NCI-H1092 (cell line): ENCODE measurements at places on chromosomes 16 and 17.
A peak's percentile ranks its signal among the peaks of the same experiment; 100 is the strongest.

DNA sequence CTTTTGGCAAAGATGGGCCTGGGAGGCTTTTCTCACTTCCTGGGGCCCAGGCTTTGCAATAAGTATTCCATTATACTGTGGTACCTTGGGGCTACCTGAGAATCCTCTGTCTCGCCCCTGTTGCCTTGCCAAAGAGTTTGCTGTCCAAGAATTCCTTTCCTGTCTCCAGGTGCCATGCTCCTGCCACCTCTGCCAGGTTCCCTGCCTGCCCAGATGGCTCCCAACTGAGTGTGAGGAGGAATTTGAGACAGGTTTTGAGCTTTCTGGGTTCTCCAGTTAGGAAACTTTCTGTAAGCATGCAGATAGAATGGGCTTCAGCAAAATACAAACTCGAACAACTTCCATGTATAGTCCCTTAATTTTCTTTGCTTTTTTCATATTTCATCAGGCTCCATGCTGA lies 5.8 kb downstream of the MAPT start:
- DNase-seq, result no peak

DNA sequence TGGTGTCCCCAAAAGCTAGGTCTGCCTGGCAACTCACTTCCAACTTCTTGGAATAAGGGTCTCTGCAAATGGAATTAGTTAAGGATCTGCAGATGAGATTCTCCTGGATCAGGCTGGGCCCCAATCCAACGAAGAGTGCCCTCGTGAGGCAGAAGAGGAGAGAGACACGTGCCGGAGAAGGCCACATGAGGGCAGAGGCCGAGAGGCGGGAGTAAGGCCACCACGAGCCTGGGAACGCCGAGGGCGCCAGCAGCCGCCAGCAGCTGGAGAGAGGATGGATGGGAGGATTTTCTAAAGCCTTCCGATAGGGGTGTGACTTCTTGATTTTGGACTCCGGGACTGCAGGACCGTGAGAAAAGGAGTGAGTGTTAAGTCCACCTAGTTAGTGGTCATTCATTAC lies 76.3 kb downstream of the JPH3 start:
- no peak for DNase-seq

- DNase-seq, result no peak
Observed at GRCh38 chr17:68429881-68430280, 27.4 kb downstream of the WIPI1 start.

DNA sequence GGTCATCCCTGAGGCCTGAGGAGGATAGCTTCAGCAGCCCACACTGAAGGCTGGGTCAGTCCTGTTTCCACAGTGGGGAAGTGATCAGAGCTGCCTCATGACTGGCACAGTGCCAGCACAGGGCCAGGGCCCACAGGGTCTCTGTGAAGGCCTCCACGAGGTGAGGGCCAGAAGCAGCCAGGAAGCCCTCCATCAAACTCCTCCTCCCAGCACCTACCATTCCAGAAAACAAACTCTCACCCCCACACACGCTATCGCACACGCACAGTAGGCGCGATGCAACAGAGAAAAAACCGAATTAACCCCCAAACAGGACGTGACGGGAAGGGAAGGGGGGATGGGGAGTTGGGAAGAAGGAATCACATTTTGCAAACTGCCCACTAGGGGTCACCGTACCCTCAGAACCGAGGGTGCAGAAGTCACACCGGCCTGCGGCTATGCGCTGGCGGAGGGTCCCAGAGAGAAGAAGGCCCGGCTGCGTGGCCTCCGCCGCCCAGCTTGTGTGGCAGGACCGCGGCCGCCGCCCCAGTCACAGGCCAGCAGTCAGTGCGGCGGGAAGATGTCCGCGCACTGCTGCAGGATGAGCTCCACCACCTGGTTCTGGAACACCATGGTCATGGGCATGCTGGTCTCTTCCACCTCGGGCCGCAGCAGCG lies 37.6 kb downstream of the ARHGAP27 start:
- peak; percentile 60 for DNase-seq

DNA sequence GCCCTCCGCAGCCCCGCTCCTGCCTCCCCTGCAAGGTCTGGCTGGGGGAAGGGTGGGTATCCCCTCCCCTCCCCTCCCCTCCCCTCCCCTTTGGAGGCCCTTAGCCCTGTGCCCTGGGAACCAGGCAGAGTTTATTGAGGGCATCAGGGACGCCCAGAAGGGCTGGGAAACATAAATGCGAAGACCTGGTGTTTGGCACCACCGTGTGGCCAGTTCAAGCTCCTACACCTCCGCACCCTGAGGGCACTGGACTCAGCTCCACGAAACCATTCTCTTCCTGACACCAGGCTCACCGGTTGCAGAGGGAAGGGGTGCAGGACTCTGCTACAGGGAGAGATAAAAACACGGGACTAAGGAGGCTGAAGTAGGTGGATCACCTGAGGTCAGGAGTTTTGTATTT lies 1.0 kb upstream of the AIPL1 start:
- DNase-seq, result no peak

- DNase-seq, result no peak
Observed at GRCh38 chr17:27808628-27809027, 8.3 kb upstream of the NOS2 start.

DNA sequence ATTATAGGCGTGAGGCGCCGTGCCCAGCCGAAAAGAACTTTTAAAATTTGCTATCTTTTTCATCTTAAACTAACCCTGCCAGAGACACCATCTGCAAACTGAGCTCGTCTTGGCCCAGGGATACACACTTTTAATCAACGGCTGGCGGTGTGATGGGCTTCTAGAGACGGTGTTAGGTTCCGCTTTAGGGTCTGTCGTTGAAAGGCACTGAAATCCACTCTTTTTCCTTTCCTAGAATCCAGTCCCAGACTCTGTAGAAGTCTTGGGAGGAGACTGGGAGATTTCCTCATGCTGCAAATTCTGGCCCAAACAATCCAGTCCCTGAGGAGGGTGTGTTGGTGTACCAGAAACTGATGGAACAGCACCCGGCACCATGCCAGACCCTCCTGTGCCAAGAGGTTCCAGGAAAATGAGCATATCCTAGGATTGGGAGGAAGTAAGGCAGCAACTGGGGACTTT lies 52.0 kb upstream of the TEX2 start:
- DNase-seq, result no peak

DNA sequence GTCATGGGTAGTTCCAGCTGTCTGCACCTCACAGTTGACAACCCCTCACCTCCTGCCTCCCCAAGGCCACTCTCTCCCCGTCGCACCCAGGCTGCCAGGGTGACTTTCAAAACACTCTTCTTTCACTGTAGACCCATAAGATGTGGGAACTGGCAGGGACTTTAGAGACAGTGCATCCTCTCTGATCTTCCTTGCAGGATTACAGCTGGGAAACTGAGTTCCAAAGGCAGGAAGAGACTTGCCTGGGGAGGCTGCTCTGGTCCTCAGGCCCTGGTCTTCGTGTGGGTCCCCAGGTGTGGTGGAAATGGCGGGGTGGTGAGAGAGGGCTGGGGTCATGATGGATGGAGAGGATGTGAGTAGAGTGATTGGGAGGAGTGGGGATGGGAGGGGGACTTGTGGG lies 21.9 kb upstream of the NKD1 start:
- no peak for DNase-seq

DNA sequence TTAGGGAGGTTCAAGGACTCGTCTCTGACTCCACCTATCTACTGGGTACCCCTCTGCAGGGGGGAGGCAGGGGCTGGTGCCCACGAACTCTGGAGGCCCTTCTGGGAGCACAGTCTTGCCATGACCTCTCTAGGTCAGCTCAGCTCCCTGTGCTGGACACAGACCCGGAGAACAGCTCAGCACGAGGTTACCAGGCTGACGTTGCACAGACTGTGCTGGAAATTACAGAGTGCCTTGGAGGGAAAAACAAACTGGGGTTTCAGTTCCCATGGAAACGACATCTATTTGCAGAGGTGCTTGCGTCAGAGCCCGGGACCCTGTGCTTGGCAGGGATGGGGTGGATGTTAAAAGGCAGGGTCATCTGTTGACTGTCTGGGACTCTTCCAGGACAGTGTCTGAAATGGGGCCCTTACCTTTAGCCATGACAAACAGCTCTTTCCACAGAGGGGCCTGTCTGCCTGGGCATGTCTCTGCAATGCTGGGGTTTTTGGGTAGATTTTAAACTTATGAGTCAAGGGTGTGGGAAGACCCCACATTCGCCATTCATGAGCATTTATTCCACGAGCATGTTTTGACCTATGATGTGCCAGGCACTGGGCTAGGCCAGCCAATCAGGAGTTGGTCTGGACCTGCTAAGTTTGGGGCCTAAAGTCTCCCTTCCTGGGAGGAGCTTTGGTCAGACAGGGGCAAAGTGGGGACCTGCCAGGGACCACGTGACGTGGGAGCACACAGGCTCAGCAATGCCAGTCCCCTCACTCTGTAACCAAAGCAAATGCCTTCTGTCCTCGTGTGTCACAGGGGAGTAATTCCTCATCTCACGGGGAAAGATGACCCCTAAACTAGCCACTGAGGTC lies 22.5 kb downstream of the CCR7 start:
- no peak for DNase-seq

GRCh38 chr16:16073001-16073545 lies 123.7 kb downstream of the ABCC1 start:
- no peak for DNase-seq

GRCh38 chr16:64964126-64964540 lies 157.7 kb downstream of the CDH11 start:
- no peak for DNase-seq

GRCh38 chr17:8894673-8895578 lies 27.5 kb upstream of the PIK3R6 start:
- no peak for DNase-seq

DNA sequence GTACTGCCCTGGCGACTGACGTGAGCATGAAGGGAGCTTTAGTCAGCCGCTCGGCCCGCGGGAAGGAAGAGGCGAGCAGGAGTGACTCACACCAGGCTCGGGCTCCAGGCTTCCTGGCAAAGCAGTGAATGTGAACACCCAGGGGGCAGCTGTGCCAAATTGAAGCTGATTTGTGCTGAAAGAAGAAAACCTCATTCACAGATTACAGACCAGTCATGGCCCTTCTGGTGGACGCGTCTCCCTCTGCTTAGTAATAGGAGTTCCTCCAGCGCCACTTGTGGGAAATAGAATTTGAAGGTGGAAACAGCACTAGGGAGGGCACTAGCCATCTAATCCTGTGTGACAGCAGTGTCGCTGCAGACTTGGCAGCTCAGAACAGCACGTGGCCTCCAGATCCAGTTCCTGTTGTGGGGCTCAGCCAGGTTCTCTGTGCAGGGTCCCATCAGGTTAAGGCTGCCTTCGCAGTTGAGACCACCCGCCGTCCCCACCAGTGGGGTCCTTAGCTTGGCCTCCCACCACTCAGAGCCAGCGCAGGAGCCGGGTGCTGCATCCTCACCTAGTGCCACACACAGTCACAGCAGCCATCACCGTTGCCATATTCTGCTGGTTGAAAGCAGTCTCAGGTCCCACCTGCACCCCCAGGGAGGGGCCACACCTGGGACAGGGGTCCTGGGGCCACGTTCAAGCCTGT lies 164.5 kb upstream of the CHMP6 start:
- no peak for DNase-seq

GRCh38 chr16:87725596-87726235 lies 40.1 kb downstream of the KLHDC4 start:
- DNase-seq, result no peak

DNA sequence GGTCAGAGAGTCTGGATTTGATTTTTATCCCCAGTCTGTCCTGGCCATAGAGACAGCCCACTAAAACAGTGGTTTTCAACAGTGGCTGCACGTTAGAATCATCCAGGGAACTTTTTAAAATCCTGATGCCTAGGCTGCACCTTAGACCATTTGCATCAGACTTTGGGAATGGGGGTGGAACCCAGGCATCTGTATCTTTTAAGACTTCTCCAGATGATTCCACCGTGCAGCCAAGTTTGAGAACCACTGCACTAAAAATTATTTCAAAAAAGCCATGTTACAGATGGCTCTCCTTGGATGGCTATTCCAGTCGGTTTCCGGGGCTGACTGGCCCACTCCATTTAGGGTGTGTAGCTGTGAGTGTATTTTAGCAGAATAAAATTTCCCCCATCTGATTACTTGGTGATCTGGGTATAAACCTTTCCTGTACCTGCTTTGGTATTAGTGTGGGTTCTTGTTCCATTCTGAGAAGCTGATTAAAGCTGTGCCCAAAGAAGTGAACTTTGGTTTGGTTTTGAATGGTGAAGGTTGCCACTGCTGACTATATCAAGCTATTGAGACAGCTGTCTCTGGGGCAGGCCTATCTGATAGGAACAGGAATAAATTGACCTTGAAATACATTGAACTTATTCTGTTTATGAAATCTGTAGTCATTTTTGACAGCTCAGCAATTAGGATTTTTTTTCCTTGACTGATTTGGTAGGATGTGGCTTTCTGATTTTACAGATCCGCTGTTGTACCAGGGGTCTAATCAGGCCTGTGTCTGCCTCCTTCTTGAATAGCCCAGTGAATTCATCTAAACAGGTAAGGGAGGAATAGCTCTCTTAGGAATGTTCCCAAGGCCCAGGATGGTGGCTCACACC lies 1.3 kb downstream of the ATP5MC1 start:
- no peak for DNase-seq

GRCh38 chr17:68455901-68456338 lies 1.4 kb downstream of the WIPI1 start:
- no peak for DNase-seq

GRCh38 chr17:11336290-11336689 lies 95.3 kb downstream of the SHISA6 start:
- DNase-seq, result no peak

DNA sequence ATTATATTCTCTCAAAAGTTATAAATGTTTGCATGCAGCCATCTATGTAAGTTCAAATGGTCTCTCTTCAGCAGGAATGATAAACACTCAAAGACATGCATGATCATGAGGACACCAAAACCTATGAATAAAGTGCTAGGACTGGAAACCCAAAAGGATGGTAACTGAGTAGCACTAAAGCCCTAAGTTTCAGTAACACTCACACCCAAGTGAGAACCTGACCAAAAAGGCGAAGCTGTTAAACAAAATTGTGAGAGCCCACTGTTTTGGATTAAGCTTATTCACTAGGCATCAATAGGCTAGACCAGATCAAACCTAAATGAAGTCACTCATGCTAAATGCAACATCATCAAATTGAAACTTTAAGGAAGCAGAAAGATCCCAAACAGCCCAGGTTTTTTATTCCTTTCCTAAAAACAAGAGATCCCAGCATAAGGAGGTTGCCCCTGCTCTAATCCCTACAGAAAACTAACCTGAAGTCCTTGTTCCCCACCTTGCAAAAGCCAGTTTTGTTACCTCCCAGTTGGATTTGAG lies 42.4 kb downstream of the GLG1 start:
- no peak for DNase-seq

GRCh38 chr17:49748791-49749190 lies 15.1 kb downstream of the FAM117A start:
- no peak for DNase-seq
